ENCODE measurements at places on chromosomes 5 and 9.

DNA sequence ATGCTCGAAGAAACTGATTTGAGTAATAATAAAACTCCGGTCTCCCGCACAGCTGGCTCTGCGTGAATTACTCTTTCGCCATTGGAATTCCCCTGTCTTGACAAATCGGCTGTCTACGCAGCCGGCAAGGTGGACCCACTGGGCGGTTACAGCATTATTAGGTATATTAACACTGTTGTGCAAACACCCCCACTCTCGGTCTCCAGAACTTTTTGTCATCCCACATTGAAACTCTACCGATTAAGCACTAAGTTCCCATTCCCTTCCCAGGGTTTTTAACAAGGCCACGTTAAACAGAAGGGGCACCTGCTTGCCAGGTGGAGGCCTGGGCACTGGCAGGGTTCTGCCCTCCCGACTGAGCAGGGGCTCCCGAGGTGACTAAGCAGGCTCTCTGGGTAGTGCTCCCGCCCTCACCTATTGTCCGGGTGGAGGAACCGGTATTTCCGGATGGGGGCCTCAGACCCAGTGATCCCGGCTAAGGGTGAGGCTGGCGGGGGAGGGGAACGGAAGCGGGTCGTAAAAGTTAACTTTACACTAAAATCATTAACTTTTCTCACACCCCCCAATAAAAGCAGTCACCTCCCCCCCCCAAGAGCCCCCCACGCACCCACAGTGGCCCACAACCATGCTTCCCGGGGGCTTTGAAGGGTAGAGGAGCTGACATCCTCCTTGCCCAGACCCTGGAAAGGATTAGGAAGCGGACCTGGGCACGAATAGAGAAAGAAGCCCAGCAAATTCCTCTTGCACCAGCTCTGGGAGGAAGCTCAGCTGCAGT, 53.5 kb upstream of the TJP2 start:
- no peak for DNase-seq

DNA sequence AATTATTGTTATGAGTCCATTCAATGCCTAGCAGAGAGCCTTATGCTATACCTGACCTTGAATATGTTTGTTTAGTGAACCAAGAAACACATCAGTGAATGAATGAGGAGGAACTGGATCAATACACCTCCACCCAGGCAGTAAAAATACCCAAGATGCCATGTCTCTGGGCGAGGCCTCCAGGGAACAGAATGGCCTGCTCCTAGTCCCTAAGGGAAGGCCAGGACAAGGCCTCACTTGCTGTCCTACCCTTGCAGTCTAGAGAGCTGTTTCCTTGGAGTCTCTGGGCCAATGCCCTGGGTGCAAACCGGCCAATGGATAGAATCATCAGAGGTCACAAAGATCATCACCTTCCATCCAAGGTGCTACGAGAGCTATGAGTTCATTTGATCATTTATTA, 26.1 kb downstream of the TNIP1 start:
- no peak for DNase-seq

DNA sequence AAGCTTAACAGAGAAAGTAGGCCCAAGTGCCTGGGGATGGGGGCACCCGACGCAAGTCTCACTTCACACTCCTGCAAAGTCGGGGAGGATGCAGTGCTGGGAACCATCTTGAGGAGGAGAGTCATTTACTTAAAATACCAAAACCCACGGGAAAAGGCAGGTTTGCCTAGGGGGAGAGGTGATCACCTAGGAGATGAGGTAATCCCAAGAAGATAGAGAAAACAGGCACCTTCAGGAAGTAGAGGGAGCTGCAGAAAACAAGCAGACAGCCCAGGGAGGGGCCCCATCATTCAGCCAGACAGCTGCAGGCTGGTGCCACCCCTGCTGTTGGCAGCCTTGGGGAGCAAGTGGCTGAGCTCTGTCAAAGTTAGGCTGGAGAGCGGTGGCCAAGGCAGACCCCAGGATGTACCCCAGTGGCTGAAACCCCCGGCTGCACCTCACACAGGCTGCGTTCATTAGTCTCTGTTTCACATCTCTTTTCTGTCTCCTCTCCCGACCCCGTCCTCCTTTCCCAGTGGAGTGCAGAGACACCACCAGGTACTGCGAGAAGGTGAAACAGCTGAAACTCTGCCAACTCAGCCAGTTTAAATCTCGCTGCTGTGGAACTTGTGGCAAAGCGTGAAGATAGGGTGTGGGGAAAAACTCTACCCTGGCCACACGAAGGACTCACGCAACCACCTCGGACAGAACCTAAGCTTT, 124.9 kb downstream of the SAXO1 start:
- DNase-seq = no peak

GRCh38 chr5:1814183-1815020, 13.2 kb downstream of the NDUFS6 start:
- DNase-seq = no peak

DNA sequence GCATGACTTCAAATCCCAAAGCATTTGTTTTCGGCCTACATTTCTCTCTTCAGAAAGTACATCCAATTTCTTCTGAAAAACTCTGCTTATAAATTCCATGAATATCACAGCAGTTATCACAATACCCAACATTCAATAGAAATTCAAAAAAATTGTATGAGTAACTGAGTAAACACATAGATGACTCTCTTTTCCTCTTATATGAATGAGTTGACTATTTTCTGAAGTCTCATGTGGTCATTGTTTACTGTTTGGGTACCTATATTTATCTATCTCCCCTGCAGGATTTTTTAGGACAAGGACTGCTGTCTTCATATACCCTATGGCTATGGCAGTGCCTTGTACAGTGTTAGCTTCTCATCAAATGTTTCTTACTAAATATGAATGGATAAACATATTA, 157.1 kb downstream of the HTR1A start:
- no peak for DNase-seq
